Sigmoid colon (tissue), 7 donors: ENCODE measurements at places on chromosomes 2 and 18.

GRCh38 chr2:74103763-74104162, 43.9 kb downstream of the BOLA3 start:
- no peak for DNase-seq

GRCh38 chr2:179352181-179352580, 87.5 kb upstream of the SESTD1 start:
- no peak for DNase-seq

DNA sequence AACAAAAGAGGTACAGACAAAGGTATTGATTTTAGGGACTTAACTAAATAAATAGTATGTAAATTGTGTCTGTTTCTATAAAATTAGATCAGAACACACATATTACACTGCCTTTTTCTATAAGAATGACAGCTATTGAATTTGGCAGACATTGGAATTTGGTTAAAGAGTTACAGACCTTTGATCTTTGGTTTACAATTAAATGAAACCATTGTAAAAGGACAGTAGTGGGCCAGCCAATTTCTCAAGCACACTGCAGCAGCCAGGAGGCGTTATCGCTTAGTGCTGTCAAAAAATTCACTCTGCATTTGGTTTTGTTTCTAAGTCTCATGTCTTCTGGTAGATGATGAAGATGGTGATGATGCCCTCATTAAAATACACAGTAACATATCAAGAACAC, 175.9 kb downstream of the NR4A2 start:
- no peak for DNase-seq

DNA sequence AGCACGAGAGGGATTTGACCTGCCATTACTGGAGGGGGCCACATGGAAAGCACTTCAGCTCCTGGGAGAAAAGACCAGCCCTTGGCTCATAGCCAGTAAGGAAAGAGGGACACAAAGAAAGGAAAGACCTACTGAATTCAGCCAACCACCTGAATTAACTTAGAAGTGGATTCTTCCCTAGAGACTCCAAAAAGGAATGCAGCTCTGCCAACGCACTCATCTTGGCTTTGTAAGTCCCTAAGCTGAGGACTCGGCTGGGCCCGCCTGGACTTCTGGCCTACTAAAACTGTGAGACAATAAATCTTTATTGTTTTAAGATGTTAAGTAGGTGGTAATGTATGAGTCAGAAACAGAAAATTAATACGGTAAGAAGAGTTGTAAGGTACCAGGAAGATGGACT, 11.5 kb downstream of the ATF2 start:
- DNase-seq, result no peak

- DNase-seq, result no peak
Measured at GRCh38 chr18:79741362-79741700, 56.4 kb upstream of the KCNG2 start.
